ENCODE measurements at places on chromosomes 3 and 15.

DNA sequence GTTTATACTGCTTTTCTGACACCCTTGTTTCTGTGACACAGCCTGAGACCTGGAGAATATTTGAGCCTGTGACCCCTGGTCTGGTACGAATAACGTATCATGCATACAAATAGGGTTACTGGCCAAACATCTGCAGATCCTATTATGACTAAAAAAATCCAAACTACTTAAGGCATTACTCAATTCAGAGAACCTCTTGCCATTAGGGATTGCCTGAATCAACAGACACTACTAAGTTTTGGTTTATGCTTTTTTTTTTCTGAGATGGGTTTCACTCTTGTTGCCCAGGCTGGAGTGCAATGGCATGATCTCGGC is 35.4 kb downstream of the OSBPL10 start:
- no peak for DNase-seq

GRCh38 chr15:80559320-80559693 is 135.8 kb upstream of the ABHD17C start:
- no peak for DNase-seq

- DNase-seq: no peak
Observed at GRCh38 chr3:40768046-40768445, 243.3 kb downstream of the ZNF621 start.

GRCh38 chr3:156643729-156644389 is 30.5 kb upstream of the TIPARP start:
- DNase-seq: no peak

GRCh38 chr15:80471881-80472280 is 67.7 kb downstream of the ARNT2 start:
- no peak for DNase-seq

GRCh38 chr15:49135342-49135857 is 20.0 kb downstream of the COPS2 start:
- no peak for DNase-seq

DNA sequence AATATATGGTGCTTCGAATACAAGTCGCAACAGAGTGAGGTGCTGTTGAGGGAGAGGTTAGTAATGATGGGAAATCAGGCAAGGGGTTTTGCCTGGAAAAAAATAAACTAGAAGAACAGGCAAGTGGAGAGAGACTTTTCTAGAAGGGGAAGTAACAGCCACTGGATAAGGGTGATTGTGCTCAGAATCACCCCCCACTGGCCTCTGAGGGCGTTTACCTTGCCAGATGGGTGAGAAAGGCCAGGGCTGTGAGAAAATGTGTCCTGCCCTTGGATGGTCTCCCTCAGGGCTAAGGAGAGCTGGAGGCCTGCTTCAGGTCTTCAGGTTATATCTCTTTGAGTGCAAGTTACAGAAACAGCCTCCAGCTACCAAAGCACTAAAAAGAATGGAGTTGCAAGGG is 151.8 kb downstream of the MEX3B start:
- no peak for DNase-seq

Measured in T1000 (cell line).